ENCODE measurements at places on chromosomes 12 and 14.

GRCh38 chr12:9449181-9449580 lies 158.5 kb downstream of the KLRB1 start:
- DNase-seq: no peak

GRCh38 chr14:55851961-55852360 lies 266.2 kb upstream of the PELI2 start:
- DNase-seq: no peak

DNA sequence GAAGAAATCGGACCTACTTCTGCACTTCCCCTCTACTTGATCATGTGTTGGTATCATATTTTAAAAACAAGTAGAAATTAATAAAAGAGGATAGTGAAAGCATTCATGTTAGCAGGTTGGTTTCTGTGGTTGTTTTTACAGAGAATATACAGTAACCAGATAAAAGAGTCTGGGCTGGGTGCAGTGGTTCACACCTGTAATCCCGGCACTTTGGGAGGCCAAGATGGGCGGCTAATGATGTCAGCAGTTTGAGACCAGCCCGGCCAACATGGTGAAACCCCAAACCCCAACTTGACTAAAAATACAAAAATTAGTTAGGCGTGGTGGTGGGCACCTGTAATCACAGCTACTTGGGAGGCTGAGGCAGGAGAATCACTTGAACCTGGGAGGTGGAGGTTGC lies 55.9 kb downstream of the LRP6 start:
- no peak for DNase-seq

DNA sequence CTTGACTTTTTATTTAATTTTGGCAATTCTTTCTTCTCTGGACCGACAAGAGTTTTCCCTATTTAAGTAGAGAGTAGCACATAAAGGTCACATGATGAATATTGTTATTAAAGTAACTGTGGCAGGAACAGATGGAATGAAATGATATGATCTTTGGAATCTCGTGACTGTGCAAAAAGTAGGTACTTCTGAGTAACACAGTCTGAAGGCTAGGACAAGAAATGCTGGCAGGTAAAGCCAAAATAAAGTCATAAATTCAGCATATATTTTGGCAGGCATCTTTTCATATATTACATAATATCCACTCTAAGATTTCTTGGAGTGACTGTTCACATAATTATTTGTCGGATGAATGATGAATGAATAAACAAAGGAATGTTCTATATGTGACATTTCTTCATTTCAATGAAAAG lies 121.4 kb downstream of the EFCAB11 start:
- DNase-seq: no peak

DNA sequence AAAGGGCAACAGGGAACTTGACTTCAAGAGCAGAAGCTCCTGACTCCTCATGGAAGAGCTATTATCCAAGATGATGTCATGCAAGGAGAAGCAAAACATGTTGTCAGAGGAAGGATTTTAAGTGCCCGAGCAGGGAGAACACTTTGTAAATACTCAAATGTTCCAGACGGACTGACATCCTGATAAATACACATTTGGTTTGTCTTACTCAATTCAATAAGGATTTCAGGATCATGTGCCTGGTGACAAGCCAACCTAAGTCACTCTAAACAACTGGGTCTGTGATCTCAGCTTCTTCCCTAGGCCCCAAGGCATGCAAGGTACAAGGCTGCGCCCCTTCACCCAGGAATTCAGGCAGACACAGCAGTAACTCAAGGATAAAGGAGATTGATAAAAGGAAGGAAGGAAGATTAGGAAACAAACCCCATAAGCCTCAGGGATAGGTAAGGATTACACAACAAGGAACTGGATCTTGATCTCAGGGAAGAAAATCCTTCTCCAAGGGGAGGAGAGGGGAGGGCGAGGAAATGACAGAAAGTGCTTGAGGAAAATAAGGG lies 26.8 kb upstream of the CEBPE start:
- DNase-seq: no peak

DNA sequence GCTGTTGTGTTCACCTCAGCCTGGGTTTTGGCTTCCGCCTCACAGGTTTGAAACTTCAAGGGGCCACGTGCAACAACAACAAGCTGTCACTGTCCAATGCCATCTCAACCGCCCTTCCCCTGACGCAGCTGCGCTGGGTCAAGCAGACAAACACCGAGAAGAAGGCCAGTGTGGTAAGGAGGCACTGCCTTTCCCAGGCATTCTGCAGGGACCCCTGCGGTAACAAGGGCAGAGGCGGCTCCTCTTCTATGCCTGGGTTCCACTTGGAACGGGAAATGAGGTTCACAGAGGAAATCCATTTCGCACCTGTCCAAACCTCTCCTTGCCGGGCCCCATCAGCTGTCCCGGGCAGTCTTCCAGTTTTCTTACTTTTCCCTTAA lies 36.8 kb downstream of the HSP90AA1 start:
- no peak for DNase-seq

DNA sequence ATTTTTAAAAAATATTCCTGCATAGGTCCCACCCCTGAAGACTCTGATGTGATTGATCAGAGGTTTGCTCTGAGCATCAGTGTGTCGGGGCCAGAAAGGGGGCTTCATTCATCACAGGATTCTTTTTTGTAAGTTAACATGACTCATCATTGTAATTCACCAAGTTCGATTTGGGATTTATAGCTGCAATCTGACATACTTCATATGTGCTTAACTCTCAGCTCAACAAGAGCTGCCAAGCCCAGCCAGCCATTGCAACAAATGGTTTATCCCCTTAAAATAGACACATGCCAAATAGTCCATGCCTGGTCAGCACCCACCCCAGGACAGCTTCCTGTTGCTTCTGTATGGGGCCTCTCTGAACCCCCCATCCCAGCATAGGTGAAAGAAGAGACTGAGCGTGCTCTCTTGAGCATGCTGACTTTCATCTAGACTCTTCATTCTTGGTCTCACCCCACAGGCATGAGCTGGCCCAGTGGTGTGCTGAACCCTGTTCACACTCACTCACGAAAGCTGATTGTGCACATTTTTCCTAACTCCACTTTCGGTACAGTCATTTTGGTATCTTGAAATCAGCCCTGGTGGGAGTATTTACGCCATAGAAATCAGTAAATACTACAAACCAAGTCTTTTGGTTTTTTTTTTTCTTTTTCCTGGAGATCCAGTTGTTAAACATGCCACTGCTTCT lies 101.4 kb downstream of the STAB2 start:
- no peak for DNase-seq

DNA sequence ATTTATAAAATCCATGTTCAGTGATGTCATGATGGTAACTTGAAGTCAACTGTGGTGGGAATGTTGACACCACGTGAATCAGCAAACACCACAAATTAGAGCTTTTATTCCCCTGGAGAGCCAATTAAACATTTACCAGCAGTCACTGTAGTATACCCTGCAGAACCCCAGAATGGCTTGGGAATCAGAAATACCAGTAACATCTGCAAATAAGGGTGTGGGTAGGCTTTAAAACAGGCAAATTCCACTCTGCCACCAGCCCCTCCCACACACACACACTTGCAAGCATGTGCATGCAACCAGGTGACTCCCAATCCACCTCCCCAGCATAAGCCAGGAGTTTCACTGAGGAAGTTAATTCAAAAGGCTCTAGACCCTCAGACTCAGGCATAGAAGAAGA lies 63.6 kb upstream of the TMEM263 start:
- DNase-seq: no peak

- no peak for DNase-seq
Observed at GRCh38 chr14:93381644-93382043, 34.7 kb downstream of the COX8C start.

DNA sequence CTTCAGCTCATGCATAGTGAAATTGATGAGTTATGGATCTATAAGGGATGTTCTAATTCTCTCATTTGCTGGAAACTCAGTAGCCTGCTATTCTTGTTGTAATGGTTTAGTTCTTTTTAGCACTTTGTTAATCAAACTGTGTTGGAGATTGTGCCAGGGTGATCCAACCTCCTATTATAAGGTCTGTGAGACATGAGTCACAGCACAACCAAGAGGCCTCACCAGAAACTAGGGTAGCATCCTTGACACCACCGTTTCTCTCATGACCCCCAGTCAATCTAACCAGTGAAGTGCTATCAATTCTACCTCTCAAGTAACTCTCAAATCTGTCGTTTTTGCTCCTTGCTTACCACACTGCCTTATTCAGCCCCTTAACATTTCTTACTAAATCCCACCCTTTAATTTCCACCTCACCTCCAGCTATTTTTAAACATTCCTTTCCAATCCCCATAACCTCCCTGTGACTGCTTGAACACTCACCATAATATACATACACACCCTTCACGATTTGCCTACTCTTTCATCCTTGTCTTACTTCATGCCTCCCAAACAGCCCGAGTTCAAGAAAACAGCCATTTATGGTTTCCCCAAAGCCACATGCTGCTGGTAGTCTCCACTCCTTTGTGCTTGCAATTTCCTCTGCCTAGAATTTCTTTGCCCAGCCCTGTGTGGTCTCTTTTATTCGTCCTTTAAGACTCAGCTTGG lies 53.9 kb upstream of the NUDT4 start:
- DNase-seq: no peak

- no peak for DNase-seq
Observed at GRCh38 chr14:33848706-33849454, 102.0 kb downstream of the EGLN3 start.

DNA sequence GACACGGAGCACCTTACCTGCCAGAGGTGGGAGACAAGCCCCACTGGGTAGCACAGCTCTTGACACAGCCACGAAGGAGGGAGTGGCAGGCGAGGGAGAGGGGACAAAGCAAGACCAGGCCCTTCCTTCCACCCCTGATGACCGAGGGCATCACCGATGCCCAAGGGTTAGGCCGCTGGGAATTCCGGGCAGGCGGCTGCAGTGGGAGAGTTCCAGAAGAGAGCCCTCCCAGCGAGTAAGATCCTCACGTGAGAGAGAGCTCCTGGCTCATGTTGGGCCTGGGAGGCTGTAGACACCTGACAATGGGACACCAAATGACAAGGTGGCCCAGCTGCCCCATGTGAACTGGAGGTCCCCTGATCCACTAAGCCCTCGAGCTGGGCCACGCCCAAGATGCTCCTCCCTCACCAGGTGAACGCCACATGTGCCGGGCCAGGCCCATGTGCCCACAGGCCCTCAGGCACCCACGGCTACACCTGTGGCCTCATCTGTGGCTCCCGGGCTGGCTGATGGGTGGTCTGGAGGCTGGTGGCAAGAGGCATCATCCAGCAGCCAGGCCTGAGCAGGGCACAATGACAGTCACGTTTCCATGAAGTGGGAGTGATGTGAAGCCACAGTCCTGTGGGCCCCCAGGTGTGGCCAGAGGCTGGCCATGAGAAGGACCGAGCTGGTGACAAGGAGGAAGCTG lies 32.1 kb upstream of the C14orf180 start:
- no peak for DNase-seq

- no peak for DNase-seq
Observed at GRCh38 chr12:26278266-26278665, 82.9 kb downstream of the SSPN start.

- DNase-seq: no peak
Observed at GRCh38 chr12:122116707-122117535, 38.4 kb downstream of the MLXIP start.

- no peak for DNase-seq
Observed at GRCh38 chr12:121543786-121544185, 37.0 kb downstream of the KDM2B start.

DNA sequence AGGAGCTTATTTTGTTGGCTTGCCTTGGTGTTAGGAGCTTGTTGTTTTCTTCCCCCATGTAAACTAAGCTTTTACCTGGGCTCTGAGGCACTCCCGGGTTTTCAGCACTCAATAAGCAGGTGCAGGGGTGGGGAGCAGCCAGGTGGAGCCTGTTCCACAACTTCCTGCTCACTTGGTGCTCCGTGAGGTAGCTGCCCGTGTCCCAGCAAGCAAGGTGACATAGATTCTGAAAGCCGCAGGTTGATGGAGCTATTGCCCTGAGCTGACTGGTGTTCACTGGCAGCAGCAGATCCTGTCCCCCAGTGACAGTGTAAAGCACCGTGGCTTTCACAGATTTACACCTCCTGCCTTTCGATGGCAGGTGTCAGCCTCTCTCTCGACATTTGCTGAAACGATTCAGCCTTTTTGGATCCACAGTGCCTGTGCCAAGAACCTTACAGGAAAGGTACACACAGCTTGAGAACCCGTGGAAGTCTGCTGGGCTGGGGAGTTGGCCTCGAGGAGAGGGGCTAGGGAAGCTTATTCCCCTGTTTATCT lies 295.7 kb upstream of the FKBP4 start:
- DNase-seq: no peak

DNA sequence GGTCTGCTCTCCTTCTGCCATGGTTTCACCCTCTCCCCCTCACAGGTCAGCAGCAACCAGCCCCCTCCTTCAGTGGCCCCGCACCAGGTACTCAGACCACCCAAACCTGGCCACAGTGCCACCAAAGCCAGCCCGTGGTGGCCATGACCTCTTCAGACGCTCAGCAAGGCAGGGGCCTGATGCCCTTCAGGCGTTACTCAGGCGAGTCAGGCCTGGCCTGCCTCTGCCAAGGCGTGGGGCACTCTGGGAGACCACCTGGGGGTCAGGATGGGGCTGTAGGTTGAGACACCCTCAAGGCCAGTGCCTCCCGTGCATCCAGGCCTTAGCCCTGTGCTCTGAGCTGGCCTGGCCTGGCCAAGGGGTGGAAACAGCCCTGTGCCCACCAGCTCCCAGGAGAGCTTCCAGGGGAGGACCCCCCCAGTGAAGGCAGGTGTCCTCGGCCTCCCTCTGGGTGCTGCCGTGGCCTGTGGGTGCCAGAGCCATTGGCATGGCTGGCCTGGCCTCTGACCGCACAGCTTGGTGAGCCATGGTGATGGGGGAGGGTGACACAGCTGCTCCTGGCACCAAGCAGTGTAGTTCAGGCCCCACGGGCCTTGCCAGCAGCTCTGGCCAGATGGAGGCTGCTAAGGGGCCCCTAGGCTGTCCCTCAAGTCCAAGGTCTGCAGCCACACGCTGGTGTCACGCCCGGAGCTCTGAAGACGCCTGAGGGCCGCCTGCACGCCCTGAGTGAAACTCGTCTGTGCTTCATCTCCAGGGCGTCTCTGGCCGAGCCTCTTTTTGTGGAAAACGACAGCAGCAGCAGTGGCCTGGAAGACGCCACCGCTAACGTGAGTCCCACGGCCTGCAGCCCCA lies 15.1 kb downstream of the XRCC3 start:
- DNase-seq: no peak

- DNase-seq: no peak
Observed at GRCh38 chr12:124059752-124060151, 86.7 kb downstream of the ZNF664 start.

GRCh38 chr14:70722418-70722817 lies 80.7 kb downstream of the TTC9 start:
- no peak for DNase-seq

- no peak for DNase-seq
Observed at GRCh38 chr14:96039633-96040311, 610 bp downstream of the C14orf132 start.
